ENCODE measurements at places on chromosomes 11 and 22.
A peak's percentile ranks its signal among the peaks of the same experiment; 100 is the strongest.

DNA sequence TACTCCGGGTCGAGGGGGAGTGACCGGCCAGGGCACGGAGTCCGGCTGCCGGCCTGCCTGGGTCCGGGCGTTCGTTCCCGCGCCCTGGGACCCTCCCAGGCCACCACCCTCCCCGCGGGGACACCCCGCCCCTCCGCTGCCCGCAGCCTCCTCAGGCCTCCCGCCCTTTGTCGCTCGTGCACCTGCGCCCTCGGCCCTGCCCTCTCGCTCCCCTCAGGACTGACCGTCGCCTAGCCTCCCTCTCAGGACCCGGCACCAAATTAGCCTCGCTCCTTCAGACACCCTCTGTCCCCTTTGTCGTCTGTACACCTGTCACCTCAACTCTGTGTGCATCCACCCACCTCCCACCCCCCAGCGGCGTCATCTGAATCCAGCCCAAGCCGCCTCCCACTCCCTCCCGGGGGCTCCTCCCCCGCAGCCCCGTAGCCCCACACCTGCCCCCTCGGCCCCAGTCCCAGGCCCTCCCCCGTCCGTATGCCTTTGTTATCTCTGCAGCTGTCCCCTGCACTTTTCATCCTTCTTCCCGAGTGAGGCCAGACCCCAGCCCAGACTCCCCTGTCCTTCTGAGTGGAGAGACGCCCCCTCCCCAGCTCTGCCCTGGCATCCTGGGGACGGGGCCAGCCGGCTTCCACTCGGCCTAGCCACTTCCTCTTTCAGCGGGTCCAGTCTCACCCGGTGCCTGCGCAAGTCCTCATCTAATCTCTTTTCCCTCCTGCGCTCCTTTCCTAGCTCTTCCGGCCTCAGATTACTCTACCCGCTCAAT is 643 bp downstream of the TIGD3 start:
- peak; percentile 83 for DNase-seq

DNA sequence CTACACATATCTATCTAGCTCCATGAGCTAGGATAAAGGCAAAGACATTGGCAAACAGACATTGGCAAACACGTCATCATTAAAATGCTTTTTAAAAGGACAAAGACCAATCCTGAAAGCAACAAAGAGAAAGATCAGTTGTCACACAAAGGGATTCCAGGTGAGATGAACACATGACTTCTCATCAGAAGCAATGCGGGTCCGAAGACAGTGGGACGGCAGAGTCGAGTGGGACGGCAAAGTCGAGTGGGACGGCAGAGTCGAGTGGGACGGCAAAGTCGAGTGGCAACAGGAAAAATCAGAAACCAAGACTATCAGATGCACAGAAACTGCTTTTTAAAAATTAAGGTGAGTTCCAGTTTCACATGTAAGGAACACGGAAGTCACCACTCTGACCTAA is 609.5 kb downstream of the BRD1 start:
- DNase-seq: no peak

DNA sequence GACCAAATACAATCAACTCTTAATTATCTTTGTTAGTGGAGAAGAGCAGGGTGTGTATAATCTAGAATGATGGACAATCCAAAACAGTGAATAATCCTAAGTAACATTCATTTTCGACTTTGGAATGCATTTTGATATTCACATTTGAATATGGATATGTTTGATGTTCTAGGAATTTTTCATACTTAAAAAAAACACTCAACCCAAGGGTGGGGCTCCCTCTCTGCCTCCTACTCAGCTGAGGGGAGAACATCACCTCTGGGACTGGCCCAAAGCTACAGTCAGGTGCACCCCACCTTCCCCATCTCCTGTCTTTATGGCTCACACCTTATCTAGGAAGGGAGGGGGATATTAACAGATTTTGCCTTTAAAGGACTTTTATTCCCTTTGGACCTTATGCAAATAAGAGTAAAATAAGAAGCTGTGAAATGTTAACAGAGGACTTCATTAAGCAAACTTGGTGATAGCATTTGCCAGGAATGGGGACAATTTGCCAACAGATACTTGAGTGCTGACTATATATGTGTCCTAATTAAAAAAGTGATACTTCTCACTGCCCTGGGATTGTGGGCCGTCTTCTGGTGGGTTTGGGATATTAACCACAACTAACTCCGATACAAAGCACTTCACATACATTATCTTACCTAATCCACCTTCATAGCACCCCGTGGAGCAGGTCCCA is 187.0 kb downstream of the ST3GAL4 start:
- DNase-seq: no peak

- DNase-seq: no peak
Observed at GRCh38 chr22:26811647-26811992, 154.2 kb downstream of the MIAT start.

GRCh38 chr11:130204703-130205095 is 45.1 kb downstream of the ST14 start:
- DNase-seq: no peak

DNA sequence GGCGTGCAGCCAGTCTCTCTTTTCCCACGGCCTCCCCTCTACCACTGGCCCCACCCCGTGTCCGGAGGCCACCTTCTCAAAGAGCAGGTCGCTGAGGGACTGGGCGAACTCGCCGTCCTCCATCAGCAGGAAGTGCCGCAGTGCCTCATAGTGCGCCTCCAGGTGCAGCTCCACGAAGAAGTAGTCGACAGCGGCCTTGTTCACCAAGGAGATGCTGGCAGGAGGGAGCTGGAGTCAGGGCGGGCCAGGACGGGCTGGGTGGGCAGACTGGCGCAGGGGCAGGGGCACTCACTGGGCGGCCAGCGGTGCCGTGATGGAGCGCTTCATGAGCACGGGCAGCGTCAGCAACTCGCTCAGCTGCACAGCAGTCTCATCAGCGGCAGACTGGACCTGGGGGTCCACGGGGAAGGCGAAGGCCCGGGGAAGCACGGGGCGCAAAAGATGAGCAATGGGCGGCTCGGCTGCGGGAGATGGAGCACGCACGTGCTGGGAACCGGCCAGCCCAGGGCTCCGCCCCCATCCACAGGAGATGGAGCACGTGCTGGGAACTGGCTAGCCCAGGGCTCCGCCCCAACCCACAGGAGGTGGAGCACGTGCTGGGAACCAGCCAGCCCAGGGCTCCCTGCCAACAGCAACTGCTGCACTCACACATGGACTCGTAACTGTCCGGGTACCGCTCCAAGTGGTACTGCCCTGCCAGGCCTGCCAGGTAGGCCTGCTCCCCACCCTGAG is 18.4 kb downstream of the SELENOO start:
- peak; percentile 82 for DNase-seq

DNA sequence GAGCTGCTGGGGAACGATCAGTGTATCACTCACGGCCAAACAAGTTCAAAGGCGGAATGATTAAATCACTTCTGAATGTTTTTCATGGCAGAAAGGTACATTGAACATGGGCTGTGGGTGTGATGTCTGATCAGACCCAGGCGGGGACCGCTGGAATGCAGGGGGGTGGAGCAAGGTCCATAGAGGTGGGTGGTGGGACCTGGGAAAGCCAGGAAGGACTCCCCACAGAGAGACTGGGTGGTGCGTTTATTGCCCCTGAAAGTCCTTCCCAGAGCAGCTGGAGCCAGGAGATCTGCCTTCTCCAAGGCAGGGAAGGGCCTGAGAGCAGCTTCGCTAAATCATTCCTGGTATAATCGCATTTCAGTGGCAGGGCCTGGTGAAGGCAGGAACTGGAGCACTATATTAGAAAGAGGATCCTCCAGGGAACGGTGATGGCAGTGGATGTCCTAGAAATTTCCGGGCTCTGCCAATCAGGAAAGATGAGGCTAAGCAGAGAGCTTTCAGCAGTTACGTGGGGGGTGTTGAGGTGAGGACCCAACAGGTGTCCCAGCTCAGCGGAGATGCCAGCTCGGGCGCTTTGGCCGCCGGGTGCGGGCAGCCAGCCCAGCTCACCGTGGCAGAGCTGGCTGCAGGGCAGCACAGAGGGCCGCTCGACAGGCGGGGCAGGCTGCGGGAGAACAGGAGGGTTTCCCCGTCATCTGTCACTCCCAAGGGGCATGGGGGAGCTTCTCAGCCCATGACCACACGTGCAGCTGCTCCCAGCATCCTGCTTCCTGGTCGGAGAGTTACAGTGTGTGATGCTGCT is 271.7 kb downstream of the CTTN start:
- no peak for DNase-seq

GRCh38 chr22:39176714-39177455 is 24.4 kb upstream of the CBX7 start:
- DNase-seq: no peak

- no peak for DNase-seq
Observed at GRCh38 chr11:39786281-39786680, 1673.2 kb downstream of the LRRC4C start.

GRCh38 chr22:36194385-36194784 is 7.2 kb downstream of the APOL4 start:
- no peak for DNase-seq

- no peak for DNase-seq
Observed at GRCh38 chr11:98679673-98680072, 341.1 kb upstream of the CNTN5 start.

- peak; percentile 27 for DNase-seq
Observed at GRCh38 chr11:82315093-82315492, 418.6 kb downstream of the FAM181B start.

GRCh38 chr11:129035244-129035643 is 92.6 kb upstream of the TP53AIP1 start:
- DNase-seq: no peak

- no peak for DNase-seq
Observed at GRCh38 chr11:79165908-79166307, 274.9 kb downstream of the TENM4 start.

DNA sequence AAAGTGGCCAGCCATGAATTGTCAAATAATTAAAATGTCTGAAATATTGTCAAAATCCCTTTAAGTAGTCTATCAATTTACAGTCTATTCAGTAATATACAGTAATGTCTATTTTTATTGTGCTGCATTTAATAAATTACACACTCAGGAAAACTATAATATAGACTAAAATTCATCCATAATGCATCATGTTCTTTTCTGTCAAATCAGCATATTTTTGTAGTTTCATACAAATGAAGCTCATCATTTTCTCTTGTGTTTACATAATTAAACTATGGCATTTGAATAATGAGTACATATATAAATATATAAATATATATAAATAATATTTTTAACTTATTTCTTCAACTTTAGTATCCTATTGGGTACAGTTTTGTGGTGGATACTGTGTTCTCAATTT is 868.7 kb upstream of the CHORDC1 start:
- DNase-seq: no peak

- no peak for DNase-seq
Observed at GRCh38 chr11:64222651-64223000, 3.4 kb downstream of the TRPT1 start.

DNA sequence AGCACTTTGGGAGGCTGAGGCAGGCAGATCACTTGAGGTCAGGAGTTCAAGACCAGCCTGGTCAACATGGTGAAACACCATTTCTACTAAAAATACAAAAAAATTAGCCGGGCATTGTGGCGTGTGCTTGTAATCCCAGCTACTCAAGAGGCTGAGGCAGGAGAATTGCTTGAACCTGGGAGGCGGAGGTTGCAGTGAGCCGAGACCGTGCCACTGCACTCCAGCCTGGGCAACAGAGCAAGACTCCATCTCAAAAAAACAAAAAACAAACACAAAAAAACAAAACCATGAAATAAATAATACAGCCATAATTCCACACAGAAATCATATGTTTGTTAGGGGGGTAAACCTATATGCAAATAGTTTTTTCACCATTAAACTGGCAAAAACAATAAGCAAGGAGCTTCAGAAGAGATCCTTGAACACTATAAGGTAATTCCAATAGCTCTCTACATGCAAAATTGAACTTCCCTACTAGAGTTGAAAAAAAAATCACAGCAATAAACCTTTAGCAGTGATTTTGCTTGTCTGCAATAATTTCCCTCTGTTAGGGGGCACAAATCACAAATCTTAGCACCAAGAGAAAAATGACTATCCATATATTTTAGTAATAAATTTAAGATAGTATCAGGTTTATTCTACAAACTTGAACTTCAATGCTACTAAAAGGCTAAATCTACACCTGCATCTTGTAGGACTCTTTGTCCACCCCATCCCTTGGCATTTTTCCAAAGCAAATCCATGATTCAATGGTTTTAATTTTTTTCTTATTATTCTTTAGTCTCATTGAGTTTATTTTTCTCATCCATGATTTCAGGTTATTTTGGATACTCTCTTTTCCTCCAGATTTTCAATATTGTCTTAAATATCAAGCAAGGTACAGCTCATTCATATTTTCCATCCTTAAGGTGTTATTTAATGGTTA is 3.9 kb downstream of the CSTF3 start:
- DNase-seq: no peak

GRCh38 chr11:40435344-40435743 is 1024.1 kb downstream of the LRRC4C start:
- no peak for DNase-seq

- no peak for DNase-seq
Observed at GRCh38 chr11:42025121-42025803, 565.8 kb upstream of the LRRC4C start.

GRCh38 chr11:45607995-45608394 is 57.4 kb downstream of the CHST1 start:
- no peak for DNase-seq

- no peak for DNase-seq
Observed at GRCh38 chr11:46044601-46045000, 76.7 kb downstream of the PHF21A start.

GRCh38 chr11:12175694-12176241 is 65.4 kb downstream of the MICAL2 start:
- no peak for DNase-seq

- no peak for DNase-seq
Observed at GRCh38 chr11:104853276-104853675, 45.0 kb downstream of the CASP12 start.

GRCh38 chr22:25490896-25491295 is 73.6 kb upstream of the GRK3 start:
- no peak for DNase-seq

GRCh38 chr11:73475549-73476095 is 99.4 kb downstream of the RELT start:
- no peak for DNase-seq

DNA sequence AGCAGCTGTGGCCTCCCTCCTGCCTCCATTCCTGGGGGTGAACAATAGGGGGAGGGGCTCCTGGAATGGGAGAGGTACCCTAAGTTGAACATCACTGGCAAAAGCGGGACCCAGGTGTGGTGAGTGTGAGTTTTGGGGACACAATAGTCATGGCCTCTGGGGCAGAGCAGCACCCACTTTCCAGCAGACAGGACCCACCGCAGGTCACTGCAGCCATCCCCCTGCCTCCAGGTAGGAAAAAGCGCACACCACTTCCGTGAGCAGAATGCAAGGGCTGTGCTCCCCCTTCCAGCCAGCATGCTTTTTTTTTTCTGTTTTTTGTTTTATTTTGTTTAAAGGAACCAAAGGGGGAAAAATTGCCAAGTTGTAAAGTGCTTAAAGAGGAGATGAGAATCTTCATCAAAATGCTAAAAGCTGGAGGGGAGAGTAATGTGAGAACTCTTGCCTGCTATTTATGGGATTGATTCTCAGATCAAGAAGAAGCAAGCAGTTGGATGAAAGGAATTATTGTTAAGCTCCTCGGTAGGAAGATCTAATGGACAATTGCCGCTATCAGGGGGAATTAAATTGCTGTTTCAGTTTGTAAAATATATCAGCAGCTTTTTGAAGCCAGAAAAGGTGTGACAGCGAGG is 152.9 kb downstream of the FEZ1 start:
- DNase-seq: no peak

Measured in NCI-H345 (cell line).